ENCODE measurements at places on chromosomes 6 and 20. TPM values are rescaled to one million over a fixed set of nuclear protein-coding genes. Genes with fewer than 3 reads are reported as not detected.
A peak's percentile ranks its signal among the peaks of the same experiment; 100 is the strongest.

GRCh38 chr6:106731144-106731842 lies 101.9 kb downstream of the QRSL1 start:
- no peaks in the 10 kb centered on the region for H3K36me3 ChIP-seq
- no peak overlapping the region for H3K4me3 ChIP-seq
- no peaks in the 10 kb centered on the region for H3K4me1 ChIP-seq

CST5 gene
- total RNA-seq = not detected

DNA sequence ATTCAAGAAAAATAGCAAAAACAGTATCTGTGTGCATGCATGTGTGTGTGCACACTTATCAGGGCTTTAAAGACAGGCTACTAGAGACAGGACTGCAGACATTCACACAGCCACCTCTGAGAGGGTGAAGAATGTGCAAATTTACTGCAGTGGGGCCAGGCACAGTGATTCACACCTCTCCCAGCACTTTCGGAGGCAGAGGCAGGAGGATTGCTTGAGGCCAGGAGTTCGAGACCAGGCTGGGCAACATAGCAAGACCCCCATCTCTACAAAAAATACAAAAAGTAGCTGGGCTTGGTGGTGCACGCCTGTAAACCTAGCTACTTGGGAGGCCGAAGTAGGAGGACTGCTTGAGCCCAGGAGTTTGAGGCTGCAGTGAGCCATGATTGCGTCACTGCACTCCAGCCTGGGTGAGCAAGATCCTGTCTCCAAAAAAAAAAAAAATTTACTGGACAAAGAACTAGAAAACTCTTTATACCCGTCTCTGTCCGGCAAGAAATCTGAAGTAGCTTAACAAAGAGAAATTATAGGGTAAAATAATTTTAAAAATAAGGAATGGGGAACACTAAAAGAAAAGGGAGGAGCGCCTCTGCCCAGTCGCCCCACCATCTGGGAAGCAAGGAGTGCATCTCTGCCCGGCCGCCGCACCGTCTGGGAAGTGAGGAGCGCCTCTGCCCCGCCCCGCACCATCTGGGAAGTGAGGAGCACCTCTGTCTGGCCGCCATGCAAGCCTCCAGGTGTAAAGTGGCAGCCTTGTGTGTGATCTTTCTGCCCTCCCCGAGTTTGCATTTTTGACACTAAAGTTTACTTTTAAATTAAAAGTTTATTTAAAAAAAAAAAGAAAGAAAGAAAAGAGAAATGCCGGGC lies 105.1 kb downstream of the ZMYND8 start:
- DNase-seq = peak; percentile 54
- H3K27ac ChIP-seq = no peak overlapping the region
- peaks cover 44% of the 10 kb centered on the region for H3K36me3 ChIP-seq
- H3K4me1 ChIP-seq = no peaks in the 10 kb centered on the region

- no peaks in the 10 kb centered on the region for H3K36me3 ChIP-seq
- no peaks in the 10 kb centered on the region for H3K27me3 ChIP-seq
- H3K4me3 ChIP-seq = peak within 1 kb of the TSS; percentile 62
- H3K27ac ChIP-seq = peak within 1 kb of the TSS; percentile 52
Observed at GRCh38 chr6:5084781-5085647, at the start of gene PPP1R3G. Gene PPP1R3G, plus strand, starts transcription at chr6:5085341. Its CDS starts 145 bp downstream, at chr6:5085486.

DNA sequence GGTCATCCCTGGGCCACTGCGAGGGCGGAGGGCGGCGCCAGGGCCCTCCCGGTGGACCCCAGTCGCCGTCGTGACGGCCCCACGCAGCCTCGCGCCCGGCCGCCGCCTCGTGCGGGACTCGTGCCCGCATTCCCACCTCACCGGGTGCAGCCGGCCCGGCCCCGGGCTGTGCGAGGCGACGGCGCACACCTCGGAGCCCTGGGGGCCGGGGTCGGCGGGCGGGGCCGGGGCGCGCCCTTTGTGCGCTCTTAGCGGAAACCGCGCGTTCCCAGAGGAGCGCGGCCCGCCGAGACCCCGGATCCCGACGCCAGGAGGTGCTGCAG lies 5.5 kb upstream of the DLL1 start:
- no peak for DNase-seq
- H3K27ac ChIP-seq = no peak overlapping the region
- H3K4me3 ChIP-seq = no peak overlapping the region
- no peaks in the 10 kb centered on the region for H3K36me3 ChIP-seq
- no peaks in the 10 kb centered on the region for H3K27me3 ChIP-seq
- peaks cover 39% of the 10 kb centered on the region for H3K4me1 ChIP-seq

EFCAB8 gene
- total RNA-seq = 0.10 TPM

DNA sequence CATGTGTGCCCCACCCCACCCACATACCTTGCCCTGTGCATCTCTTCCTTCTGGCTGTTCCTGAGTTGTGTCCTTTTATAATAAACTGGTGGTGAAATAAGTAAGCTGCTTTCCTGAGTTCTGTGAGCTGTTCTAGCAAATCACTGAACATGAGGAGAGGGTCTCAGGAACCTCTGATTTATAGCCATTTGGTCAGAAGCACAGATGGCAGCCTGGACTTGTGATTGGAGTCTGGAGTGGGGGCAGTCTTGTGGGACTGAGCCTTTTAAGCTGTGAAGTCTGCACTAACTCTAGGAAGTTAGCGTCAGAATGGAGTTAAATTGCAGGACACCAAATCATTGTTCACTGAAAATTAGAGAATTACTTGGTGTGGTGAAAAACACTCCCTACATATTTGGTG lies 245.4 kb downstream of the LRFN2 start:
- no peak overlapping the region for H3K4me3 ChIP-seq
- H3K4me1 ChIP-seq = no peaks in the 10 kb centered on the region
- no peaks in the 10 kb centered on the region for H3K27me3 ChIP-seq
- H3K36me3 ChIP-seq = no peaks in the 10 kb centered on the region

DNA sequence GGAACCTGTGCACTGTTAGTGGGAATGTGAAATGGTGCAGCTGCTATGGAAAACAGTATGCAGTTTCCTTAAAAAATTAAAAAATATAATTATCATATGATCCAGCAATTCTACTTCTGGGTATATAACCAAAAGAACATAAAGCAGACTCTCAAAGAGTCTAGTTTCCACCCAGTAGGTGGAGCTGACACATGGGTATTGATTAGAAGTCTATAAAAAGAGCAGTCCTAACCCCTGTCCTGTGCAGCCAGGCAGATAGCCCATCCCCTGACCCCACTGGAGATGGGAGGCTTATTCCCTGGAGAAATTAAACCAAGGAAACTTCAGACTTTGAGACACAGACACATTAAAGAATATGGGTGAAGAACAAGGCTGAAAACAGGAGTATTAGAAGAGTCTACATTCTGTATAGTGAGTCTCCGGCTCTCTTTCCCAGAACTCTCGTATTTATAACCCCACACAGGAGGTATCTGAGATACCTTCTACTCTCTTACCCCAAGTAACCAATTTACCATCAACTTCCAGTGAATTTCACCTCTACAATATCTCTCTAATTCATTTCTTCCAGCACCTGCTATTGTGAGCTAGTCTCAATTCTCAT lies 92.3 kb downstream of the SEL1L2 start:
- no peaks in the 10 kb centered on the region for H3K36me3 ChIP-seq
- DNase-seq = no peak

DNA sequence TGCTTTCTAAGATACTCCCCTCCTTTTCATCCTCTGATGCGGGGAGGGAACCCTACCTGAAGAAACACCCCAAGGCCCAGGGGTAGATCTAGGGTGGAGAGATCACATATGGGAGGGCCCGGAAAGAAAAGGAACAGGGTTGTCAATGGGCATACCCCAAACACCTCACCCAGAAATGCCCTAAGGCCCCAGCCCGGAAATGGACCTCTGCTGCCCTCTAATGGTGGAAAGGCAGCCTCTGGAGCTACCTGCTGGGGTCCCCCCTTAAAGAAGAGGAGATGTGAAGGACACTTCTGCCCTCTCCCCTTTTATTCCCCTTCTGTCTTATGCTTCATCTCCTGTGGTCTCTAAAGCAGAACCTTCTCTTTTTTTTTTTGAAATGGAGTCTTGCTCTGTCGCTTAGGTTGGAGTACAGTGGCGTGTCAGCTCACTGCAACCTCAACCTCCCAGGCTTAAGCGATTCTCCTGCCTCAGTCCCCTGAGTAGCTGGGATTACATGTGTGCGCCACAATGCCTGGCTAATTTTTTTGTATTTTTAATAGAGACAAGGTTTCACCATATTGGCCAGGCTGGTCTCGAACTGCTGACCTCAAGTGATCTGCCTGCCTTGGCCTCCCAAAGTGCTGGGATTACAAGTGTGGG lies 458 bp upstream of the ARMC12 start:
- H3K36me3 ChIP-seq = no peaks in the 10 kb centered on the region
- H3K27me3 ChIP-seq = no peaks in the 10 kb centered on the region
- DNase-seq = no peak
- peaks cover 49% of the 10 kb centered on the region for H3K4me1 ChIP-seq

DNA sequence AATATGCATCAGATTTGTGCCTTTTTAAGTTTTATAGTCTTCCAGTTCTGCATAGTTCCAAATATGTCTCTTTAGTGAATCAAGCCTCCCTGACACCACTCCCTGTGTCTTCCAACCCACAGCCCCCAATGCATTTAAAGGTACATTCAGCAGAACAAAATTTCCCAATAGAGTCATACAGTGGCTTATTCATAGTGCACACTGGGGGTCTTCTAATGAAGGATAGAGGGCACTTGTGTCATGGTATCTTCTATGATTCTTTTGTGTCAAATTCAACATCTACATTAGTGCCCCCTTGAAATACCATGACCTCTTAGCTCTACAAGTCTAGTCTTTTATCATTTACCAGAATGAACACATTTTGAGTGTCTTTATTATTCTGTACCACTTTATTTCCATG lies 33.8 kb downstream of the FLRT3 start:
- H3K4me1 ChIP-seq = no peaks in the 10 kb centered on the region
- H3K4me3 ChIP-seq = no peak overlapping the region
- no peaks in the 10 kb centered on the region for H3K36me3 ChIP-seq

DNA sequence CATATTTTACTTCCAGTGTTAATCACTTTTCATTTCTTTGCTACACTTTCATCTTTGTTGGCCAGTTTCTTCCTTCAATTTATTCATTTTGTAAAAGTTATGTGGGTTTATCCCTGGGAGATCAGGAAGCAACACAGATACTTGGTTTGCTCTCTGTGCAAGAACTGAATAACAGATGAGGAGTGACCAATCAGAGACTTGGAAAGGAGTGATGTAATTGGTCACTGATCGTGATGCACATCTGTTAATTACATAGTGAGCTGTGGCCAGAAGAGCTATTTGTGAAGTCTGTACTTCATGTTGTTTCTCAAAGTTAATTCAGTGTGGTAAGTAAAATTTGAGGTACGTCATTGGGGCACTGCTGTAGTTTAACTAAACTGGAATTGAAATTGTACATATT lies 21.3 kb downstream of the ANKRD6 start:
- no peak for DNase-seq
- no peaks in the 10 kb centered on the region for H3K27me3 ChIP-seq
- H3K4me3 ChIP-seq = no peak overlapping the region

DNA sequence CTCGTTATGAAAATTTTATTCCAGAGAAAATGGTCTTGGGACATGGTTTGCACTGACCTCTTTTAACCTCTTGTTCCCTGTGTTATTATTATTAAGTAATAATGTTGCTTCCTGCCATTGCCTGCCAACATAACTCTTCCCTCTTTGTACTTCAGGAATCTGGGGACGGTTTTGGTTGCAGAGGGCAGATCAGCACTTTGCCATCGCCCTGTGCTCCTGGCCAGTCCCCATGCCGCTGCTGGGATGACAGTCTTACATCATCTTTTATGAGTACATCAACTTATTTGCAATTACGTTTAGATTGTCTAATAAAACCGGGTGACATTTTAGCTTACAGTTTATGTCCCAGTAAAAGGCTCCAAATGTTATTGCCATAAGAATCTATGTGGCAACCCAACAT lies 157.2 kb downstream of the CDH26 start:
- H3K27me3 ChIP-seq = no peaks in the 10 kb centered on the region
- no peaks in the 10 kb centered on the region for H3K36me3 ChIP-seq
- DNase-seq = no peak
- no peak overlapping the region for H3K4me3 ChIP-seq

DNA sequence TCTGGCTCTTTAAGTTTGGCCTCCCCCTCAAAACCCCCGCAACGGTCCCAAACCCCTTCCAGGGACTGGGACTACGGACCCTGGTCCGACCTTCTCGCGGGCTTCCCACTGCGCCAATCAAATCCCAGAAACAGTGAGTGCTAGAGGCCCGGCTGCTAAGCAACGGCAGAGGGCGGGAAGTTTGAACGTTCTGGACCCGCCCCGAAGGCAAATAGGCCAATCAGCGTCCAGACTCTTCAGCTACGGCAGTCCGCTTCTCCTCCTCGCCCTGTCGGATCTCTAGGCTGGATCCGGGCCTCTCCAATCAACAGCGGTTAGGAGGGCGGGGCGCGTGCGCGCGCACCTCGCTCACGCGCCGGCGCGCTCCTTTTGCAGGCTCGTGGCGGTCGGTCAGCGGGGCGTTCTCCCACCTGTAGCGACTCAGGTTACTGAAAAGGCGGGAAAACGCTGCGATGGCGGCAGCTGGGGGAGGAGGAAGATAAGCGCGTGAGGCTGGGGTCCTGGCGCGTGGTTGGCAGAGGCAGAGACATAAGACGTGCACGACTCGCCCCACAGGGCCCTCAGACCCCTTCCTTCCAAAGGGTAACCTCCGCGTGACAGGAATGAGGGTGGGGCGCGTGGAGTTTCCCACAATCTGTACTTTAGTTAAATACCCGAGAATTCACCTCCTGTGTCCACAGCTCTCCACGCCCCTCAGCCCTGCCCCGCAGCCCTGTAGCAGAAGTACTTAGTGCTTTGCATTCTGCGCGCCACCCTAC lies at the start of gene MSH5:
TSS of gene MSH5 (plus strand) at position 367 of the 758 bp plus-strand sequence. CDS start 462 bp downstream, outside the sequence.
- peaks cover 46% of the 10 kb centered on the region for H3K4me1 ChIP-seq
- H3K36me3 ChIP-seq = no peaks in the 10 kb centered on the region
- H3K4me3 ChIP-seq = peak within 1 kb of the TSS; percentile 95
- peak within 1 kb of the TSS; percentile 99 for H3K27ac ChIP-seq

GRCh38 chr20:35690265-35690664 lies 8.9 kb downstream of the NFS1 start:
- no peak for DNase-seq
- no peak overlapping the region for H3K27ac ChIP-seq
- peaks cover 85% of the 10 kb centered on the region for H3K36me3 ChIP-seq
- no peaks in the 10 kb centered on the region for H3K27me3 ChIP-seq
- H3K4me3 ChIP-seq = no peak overlapping the region
- no peaks in the 10 kb centered on the region for H3K4me1 ChIP-seq

SLC39A7 gene
- total RNA-seq = 37.7 TPM

BPI gene
- total RNA-seq = 6.3 TPM

DNA sequence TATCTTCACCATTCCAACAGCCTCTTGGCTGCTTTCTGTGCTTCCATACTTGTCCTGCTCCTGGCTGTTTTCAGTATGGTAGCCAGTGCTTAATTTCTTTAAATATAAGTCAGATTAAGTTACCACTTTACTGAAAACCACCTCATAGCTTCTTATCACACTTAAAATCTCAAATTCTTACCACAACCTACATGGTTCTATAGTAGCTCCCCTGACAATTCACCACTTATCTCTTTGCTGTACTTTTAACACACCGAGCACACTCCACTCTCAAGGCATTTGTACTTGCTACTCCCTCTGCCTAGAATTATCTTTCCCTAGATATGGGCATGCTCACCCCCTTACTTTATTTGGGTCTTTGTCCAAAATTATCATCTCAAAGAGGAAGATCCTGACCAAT lies 369.0 kb downstream of the TENT5A start:
- no peak overlapping the region for H3K4me3 ChIP-seq
- no peak for DNase-seq
- H3K27me3 ChIP-seq = no peaks in the 10 kb centered on the region
- H3K27ac ChIP-seq = no peak overlapping the region
- no peaks in the 10 kb centered on the region for H3K4me1 ChIP-seq
- no peaks in the 10 kb centered on the region for H3K36me3 ChIP-seq

GRCh38 chr20:21682521-21682954 lies 22.9 kb upstream of the PAX1 start:
- DNase-seq = no peak
- no peak overlapping the region for H3K4me3 ChIP-seq
- H3K27me3 ChIP-seq = no peaks in the 10 kb centered on the region
- no peaks in the 10 kb centered on the region for H3K36me3 ChIP-seq
- H3K27ac ChIP-seq = no peak overlapping the region

SLC17A2 gene
- not detected for total RNA-seq
